AG09319 (cell line): ENCODE measurements at places on chromosomes 16 and 17.

DNA sequence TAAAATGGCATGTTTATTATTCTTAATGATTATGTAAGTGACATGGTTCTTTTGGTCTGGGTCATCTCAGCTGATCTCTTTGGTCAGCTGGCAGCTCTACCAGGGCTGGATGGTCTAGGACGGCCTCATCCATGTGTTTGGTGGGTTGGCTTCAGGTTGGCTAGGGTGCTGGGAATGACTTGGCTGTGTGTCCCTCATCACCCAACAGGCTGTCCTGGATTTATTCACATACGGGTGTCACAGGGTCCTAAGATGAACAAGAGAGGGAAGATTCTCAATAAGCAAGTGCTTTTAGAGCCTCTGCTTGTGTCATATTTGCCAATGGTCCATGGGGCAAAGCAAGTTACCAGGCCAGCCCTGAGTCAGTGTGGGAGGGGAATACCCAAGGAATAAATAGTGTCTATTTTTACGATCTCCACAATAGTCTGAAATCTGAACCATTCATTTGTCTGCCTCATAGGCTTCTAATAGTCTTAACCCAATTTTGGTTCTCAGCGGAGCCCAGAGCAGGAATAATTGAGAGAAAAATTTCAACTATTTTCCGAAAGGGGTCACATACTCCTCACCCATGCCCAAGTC, 157.5 kb downstream of the HS3ST2 start:
- DNase-seq = no peak

DNA sequence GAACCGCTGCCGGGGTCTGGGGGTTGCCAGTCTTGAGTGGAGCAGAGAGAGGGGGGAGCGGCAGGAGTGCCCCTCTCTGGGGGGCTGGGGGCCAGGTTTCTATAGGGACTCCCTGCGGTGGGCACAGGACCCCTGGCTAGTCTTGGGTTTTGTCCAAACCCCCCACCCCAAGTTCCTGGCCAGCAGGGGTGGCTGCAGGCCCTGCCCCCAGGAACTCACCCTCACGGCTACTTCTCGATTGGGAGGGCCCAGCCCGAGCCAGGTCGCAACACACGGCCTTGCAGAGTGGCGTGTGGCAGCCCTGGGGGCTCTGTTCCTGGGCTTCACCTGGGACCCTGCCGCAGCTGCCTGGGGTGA, 601 bp downstream of the CDH15 start:
- no peak for DNase-seq

DNA sequence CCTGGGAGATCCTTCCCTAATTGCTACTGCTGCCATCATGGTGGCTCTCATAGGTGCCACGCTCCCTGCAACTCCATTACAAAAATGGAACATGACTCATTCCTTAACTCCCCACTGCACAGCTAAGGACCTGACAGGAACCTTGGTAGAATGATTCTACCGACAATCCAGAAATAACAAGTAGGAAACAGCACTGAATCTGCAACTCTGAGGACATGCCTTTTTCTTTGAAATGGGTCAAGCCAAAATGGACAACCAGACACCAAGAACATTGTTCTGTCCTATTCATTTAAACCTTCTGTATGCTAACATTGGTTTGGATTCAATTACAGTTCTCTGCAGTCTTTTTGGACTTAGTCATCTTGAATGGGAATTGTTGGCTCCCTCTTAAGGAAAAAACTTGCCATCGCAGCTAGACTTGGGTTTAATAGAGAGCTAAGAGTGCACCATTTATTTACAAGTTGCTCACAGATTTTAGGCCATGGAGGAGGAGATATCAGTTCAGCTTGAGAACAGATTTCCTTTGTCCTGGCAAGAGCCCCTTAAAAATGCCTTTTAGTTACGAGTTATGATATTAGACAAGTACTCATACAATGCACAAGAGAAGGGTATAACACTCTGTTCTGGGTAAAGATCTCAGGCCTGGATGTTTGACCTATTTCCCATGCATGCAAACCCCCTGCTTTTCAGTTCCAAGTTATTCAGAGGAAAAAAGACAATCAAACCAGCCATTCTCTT, 20.9 kb upstream of the NSRP1 start:
- peak; percentile 34 for DNase-seq

DNA sequence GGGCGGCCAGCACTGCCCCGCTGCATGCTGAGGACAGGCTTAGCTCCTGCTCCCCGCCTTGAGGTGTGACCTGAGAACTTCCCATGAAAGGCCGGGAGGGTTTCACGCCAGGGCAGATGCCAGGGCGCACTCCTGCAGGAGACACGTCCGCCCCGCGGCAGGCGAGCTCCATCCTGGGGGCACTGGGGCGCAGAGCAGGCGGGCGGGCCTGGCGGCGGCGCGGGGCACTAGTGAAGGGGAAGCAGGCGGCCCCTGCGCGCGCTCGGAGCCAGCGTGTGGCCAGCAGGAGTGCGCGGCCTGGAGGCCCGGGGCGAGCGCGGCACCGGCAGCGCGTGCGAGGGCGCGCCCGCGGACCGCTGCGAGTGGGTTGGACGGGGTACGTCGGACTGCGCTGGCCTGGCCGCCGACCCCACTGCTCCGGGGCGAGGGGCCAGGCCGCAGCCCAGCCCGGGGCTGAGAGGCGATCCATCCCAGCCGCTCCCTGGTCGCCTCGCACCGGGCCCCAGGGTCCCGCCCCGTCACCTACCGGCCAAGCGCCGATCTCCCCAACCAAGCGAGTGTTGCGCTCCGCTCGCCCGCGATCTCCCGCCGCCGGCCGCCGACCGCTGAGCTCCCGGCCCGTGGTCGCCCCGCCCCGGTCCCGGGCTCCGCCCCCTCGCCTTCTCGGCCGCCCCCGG, at the start of gene MAP3K14:
TSS of gene MAP3K14 (minus strand) at position 587 of the 677 bp plus-strand sequence. CDS start 26,275 bp downstream, outside the sequence.
- DNase-seq = no peak

GRCh38 chr16:57422026-57422944, 17.7 kb downstream of the CCL17 start:
- DNase-seq = peak; percentile 24

DNA sequence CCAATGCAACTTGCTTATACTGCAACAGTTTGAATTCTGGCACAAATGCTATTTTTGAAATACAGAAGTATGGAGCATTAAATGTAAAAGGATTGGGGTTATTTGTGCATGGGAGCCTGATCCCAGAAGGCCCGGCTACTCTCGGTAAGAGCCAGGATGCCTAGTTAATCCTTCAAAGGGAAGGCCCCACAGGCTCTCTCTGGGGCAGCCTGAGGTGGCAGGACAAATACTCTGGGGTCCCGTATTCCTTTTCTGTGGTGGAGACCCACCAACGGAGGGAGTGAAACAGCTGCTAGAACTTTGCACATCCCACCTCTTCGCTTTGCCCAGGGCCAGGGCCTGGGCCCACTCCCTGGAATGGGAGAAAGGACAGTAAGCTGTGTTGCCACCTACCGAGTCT, 30.4 kb downstream of the ERN1 start:
- DNase-seq = no peak

- peak; percentile 41 for DNase-seq
Observed at GRCh38 chr16:11964761-11965551, at the start of gene TNFRSF17. Gene TNFRSF17, plus strand, starts transcription at chr16:11965210. Its CDS starts 115 bp downstream, at chr16:11965325.
